NB4 (cell line): ENCODE measurements at places on chromosomes 2 and 18.

DNA sequence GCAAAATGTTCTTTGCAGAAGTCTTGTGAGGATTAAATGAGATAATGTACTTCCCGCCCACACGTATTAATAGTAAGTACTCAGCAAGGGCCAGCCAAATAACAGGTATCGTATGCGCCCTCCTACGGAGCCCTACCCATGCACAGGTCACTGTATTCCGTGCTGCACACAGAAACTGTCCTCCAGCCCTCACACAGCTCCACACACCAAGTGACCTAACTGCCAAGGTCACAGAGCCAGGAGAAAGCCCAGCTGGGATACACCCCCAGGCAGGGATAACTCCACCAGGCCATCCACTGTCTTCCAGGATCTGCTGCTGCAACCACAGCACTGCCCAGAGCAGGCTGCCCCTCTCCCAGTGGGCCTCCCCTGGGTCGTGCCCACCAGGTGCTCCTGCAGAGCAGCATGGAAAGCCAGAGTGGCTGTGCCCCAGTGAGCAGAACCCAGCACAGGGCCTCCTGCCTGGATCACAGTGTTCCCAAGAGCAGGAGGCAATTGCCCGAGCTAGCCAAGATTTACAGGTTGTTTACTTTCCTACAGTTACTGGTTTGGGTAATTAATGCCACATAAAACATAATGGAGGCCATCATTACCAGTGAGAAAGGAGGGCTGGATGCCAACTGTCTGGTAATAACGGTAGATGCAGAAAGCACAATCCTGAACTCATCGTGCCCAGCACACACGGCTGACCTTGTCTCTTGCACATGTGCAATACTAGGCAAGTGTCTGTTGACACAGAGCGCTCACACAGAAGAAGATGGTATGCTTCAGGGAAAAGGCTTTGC lies 24.4 kb downstream of the TFCP2L1 start:
- DNase-seq = no peak

- DNase-seq = no peak
Measured at GRCh38 chr2:217835931-217836891, 166.6 kb downstream of the TNS1 start.

- DNase-seq = no peak
Measured at GRCh38 chr2:121902171-121902591, 146.7 kb downstream of the TSN start.

- DNase-seq = no peak
Measured at GRCh38 chr18:13221869-13222855, 3.6 kb downstream of the LDLRAD4 start.

- no peak for DNase-seq
Measured at GRCh38 chr2:134558208-134558830, 160.5 kb downstream of the TMEM163 start.
